ENCODE measurements at places on chromosomes 3 and 15.

GRCh38 chr15:68279779-68280753, 2.5 kb downstream of the FEM1B start:
- H3K36me3 ChIP-seq, result no peaks in the 10 kb centered on the region
- H3K4me1 ChIP-seq, result peaks cover 4% of the 10 kb centered on the region
- no peak overlapping the region for H3K27ac ChIP-seq
- H3K4me3 ChIP-seq, result no peak overlapping the region
- DNase-seq, result no peak

DNA sequence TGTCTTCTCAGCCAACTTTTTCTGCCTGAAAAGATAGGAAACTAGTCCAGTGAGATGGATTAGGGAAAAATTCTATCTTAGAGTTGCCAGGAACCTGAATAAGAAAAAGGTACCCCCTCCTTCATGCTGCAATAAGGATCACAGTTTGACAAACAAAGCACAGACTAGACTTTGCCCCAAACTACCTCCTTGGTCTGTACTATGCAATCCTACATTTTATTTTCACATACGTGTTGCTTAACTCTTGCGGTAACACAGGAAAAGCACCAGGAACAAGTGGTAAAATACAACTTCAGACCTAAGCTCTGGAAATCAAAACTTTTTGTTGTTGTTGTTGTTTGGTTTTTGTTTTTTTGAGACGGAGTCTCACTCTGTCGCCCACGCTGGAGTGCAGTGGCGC, 11.3 kb upstream of the IL12A start:
- no peak overlapping the region for H3K4me3 ChIP-seq
- no peak overlapping the region for H3K27ac ChIP-seq
- DNase-seq, result no peak

DNA sequence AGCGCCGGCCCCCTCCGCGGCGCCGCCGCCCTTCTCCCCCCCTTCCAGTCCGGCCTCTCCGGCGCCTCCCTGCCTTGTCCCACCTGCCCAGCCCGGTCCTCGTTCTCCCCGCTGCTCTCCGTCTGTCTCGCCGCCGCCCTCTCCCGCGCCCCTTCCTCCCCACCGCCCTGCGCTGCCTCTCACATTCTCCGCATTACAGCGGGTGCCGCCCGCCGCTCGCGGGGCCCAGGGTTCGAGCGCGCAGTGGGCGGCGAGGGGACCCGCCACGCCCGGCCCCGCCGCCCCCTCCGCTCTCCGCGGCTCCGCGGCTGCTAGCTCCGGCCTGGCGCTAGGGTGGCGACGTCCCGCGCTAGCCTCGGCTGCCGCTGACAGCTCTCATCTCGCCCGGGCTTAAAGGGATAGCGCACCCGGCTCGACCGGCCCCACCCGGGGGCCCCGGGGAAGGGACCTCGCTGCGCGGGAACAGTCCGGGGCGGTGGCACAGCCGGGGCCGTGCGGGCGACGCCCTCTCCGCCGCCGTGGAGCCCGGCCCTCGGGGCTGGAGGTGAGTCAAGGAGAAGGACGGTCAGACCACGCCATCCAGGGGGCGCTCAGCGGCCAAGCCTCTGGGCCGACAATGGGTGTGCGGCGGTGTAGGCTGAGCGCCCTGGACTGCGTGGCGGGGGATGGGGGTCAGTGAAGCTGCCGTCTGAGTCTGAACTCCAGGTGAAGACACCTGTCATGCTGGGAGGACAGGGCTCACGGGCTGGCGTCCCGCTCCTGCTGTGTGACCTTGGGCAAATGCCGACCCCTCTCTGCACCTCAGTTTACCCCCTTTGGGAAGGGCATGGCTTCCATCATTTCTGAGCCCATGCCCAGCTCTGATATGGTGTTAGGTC, 187.4 kb upstream of the LINGO1 start:
- peaks cover 19% of the 10 kb centered on the region for H3K27me3 ChIP-seq
- peak overlapping the region; percentile 51 for H3K4me3 ChIP-seq
- no peaks in the 10 kb centered on the region for H3K36me3 ChIP-seq
- DNase-seq, result no peak

DNA sequence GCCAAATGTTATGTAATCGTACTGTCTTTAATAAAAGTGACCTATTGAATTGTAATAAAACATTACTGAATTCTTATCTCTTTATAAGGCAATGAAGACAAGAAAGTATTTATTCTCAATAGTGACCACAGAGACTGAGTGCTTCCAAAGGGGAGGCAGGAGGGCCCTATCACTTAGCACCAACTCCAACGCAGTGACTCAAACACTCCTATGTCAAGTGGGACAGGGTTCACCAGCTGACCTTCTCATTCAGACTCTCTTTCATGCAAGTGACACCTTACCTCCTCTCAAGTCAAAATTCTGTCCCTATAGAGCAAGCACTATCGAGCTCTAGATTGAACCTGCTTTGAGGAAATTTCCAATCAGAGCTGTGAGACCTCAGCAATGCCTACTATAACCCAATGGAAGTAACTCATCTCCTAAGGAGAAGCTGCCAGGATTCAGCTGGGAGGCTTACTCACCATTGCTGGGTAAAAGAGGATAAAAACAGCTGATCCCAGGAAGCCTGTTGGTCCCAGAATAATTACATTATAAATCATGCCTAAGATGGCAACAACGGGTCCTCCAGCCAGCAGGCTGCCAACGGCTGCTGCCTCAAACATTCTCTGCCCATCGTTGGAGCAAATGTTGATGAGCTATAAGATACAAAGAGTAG, 35.6 kb downstream of the ABCC5 start:
- H3K4me1 ChIP-seq, result peaks cover 3% of the 10 kb centered on the region
- DNase-seq, result no peak
- H3K27me3 ChIP-seq, result no peaks in the 10 kb centered on the region
- H3K27ac ChIP-seq, result no peak overlapping the region
- H3K36me3 ChIP-seq, result no peaks in the 10 kb centered on the region

DNA sequence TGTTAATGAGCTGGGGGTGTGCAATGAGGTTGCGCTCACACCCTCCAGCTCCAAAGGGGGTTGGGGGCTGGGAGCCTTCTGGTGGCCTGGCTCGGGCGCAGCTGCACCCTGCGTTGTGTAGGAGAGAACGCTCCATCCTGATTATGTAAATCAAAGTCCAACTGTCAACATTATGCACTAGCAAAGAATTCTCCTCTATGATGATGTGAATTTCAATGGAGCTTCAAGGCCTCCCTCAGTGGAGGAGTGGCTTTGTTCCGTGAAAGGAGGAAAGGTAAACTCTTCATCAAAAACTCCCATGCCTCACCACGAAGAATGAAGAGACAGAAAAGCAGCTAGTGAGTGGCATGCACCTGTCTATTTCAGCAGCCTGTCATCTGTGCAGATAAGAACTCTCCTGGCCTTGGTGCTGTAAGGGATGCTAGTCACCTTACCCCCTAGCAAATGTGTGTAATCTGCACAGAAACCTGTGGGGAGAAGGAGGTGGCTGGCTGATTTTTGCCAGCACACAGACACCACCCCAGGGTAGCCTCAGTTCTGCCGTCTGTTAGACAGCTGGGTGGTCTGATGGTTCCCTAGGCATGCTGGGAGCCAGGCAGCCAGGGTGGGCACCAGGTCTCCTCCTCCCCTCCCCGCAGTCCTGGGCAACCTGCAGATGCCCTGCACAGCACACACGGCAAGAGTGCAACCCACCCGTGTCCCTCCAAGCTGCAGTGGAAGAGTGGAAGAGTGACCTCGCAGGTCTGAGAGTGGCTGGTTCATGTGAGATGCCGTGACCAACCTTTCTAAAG, 47.0 kb upstream of the TRPM1 start:
- peaks cover 13% of the 10 kb centered on the region for H3K4me1 ChIP-seq
- no peak for DNase-seq
- no peaks in the 10 kb centered on the region for H3K27me3 ChIP-seq
- H3K36me3 ChIP-seq, result no peaks in the 10 kb centered on the region
- H3K4me3 ChIP-seq, result no peak overlapping the region

GRCh38 chr3:186208296-186208989, 99.6 kb upstream of the ETV5 start:
- H3K4me1 ChIP-seq, result peaks cover 4% of the 10 kb centered on the region
- no peaks in the 10 kb centered on the region for H3K27me3 ChIP-seq
- H3K4me3 ChIP-seq, result no peak overlapping the region
- H3K36me3 ChIP-seq, result no peaks in the 10 kb centered on the region
- H3K27ac ChIP-seq, result no peak overlapping the region
- no peak for DNase-seq

DNA sequence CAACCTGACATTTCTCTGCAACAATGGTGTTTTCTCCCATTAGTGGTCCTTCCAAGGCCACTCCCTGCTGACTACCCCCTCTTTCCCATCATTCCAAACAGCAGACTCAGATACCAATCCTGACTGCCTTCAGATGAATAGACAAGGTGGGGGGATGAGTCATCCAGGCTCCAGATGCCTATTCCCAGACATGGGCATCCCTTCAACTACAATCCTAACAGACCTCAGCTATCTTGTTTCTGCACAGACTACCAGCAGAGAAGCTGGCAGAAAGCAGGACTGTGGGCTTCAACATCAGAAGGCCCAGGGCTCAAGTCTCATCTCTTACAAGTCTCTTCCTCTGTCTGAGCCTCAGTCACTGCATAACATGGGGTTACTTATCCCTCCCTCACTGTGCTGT, 2.2 kb downstream of the RBP1 start:
- peaks cover 4% of the 10 kb centered on the region for H3K4me1 ChIP-seq
- no peak for DNase-seq
- peaks cover 5% of the 10 kb centered on the region for H3K27me3 ChIP-seq
- no peaks in the 10 kb centered on the region for H3K36me3 ChIP-seq

- DNase-seq, result no peak
- no peaks in the 10 kb centered on the region for H3K4me1 ChIP-seq
- H3K27me3 ChIP-seq, result no peaks in the 10 kb centered on the region
- no peak overlapping the region for H3K27ac ChIP-seq
Observed at GRCh38 chr3:155605571-155605970, 139.3 kb downstream of the PLCH1 start.

DNA sequence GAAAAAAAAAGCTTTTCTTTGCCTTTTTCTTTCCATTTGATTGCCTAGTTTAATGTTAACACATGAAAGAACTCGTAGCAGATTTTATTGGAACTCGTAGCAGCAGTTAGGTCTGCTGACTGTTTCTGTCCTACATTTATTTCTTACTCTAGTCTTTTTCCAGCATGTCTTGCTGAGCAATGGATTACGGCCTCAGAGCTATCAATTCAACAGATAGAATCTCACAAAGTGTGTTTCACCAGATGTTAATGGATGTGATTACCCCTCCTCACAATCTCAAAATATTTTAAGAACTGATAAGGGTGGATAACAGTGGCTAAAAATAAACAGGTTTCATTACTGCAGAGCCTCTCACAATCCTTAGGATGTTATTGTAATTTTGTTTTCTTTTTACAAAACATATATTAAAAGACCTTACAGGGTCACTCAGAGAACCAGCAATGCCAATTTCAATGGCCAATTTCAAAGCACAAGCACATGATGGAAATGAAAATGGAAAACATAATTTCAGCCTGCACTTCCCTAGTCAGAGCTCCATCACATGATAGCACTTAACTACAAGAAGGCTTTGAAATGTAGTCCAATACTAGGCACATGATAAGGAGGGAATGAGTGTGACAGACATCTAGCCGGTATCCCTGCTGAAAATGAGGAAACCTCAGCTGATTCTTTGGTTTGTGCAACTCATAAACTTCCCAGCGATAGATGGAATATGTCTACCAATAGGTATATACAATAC, 838.1 kb upstream of the SEMA6D start:
- no peaks in the 10 kb centered on the region for H3K27me3 ChIP-seq
- DNase-seq, result no peak
- no peak overlapping the region for H3K4me3 ChIP-seq
- no peaks in the 10 kb centered on the region for H3K36me3 ChIP-seq
- H3K27ac ChIP-seq, result no peak overlapping the region

DNA sequence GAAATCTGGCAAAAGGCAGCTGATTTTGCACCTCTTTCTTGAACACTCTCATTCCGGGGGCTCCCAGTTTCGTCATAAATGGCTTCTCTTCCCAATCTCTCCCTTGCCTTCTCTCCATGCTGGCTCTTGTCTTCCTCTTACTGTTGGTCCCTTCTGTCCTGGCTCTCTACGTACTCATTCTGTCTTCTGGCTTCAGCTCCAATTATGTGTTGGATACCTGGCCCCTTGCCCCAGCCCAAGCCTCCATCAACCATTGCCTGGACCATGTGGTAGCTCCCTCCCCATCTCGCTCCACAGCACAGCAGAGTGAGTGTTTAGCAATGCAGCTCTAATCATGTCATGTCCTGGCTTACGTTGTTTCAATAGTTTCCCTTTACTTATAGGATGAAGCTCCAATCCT, 21.7 kb upstream of the KY start:
- H3K36me3 ChIP-seq, result no peaks in the 10 kb centered on the region
- H3K4me3 ChIP-seq, result no peak overlapping the region
- DNase-seq, result no peak
- no peaks in the 10 kb centered on the region for H3K27me3 ChIP-seq
- no peak overlapping the region for H3K27ac ChIP-seq
- H3K4me1 ChIP-seq, result no peaks in the 10 kb centered on the region

GRCh38 chr15:31255176-31255510, 71.5 kb upstream of the KLF13 start:
- H3K4me3 ChIP-seq, result no peak overlapping the region
- H3K4me1 ChIP-seq, result no peaks in the 10 kb centered on the region
- no peaks in the 10 kb centered on the region for H3K36me3 ChIP-seq
- H3K27ac ChIP-seq, result no peak overlapping the region
